A549 treated with GW870086 at 1 μM for 4 hours (cell line): ENCODE measurements at places on chromosomes 3 and 15. TPM values are rescaled to one million over a fixed set of nuclear protein-coding genes. Genes with fewer than 3 reads are reported as not detected.

Gene CHST13
- total RNA-seq = 0.41 to 1.5 TPM (median 0.88 TPM) in 5 replicates

Gene TEX9
- 4.1 to 5.6 TPM (median 4.7 TPM) in 5 replicates for total RNA-seq

Gene MYL3
- 0.35 TPM in 1 of 5 replicates, not detected in the others for total RNA-seq

Gene RTP3
- not detected in 5 replicates for total RNA-seq

Gene CCR3
- not detected in 5 replicates for total RNA-seq

Gene NTRK3
- total RNA-seq = 16.5 to 25.8 TPM (median 22.9 TPM) in 5 replicates

Gene MME
- total RNA-seq = not detected in 5 replicates

Gene PPP1R14D
- 0.24 to 0.41 TPM in 2 of 5 replicates, not detected in the others for total RNA-seq

Gene WDR93
- total RNA-seq = 0.10 to 0.19 TPM (median 0.18 TPM) in 5 replicates

Gene GMNC
- not detected in 5 replicates for total RNA-seq

Gene DISP2
- 0.58 to 2.5 TPM (median 1.6 TPM) in 5 replicates for total RNA-seq

Gene INKA1
- 1.1 to 2.3 TPM (median 1.9 TPM) in 5 replicates for total RNA-seq

Gene CERS3
- not detected in 5 replicates for total RNA-seq

Gene RTP1
- total RNA-seq = not detected in 5 replicates

Gene FANCD2
- total RNA-seq = 16.8 to 18.7 TPM (median 18.0 TPM) in 5 replicates

Gene CEP152
- 2.6 to 4.6 TPM (median 3.7 TPM) in 5 replicates for total RNA-seq

Gene RGMA
- 0.17 to 0.69 TPM (median 0.27 TPM) in 5 replicates for total RNA-seq

Gene TAGLN3
- total RNA-seq = not detected in 5 replicates

Gene RASGRP1
- 0.27 to 0.58 TPM (median 0.37 TPM) in 5 replicates for total RNA-seq

Gene CHRD
- 0.20 to 0.65 TPM (median 0.34 TPM) in 5 replicates for total RNA-seq

Gene AP2M1
- 286 to 311 TPM (median 306 TPM) in 5 replicates for total RNA-seq

Gene SLC6A1
- total RNA-seq = 0.03 TPM in 1 of 5 replicates, not detected in the others

Gene MAPKAPK3
- total RNA-seq = 26.0 to 33.9 TPM (median 29.9 TPM) in 5 replicates

Gene KLHL40
- not detected in 5 replicates for total RNA-seq

Gene SLC24A1
- 2.2 to 5.0 TPM (median 4.1 TPM) in 5 replicates for total RNA-seq

Gene LRRC49
- 4.1 to 4.9 TPM (median 4.3 TPM) in 5 replicates for total RNA-seq

Gene KNG1
- 0.02 TPM in 1 of 5 replicates, not detected in the others for total RNA-seq

Gene TMC3
- not detected in 5 replicates for total RNA-seq
